NAMALWA (cell line): ENCODE measurements at places on chromosomes 5 and 9.

DNA sequence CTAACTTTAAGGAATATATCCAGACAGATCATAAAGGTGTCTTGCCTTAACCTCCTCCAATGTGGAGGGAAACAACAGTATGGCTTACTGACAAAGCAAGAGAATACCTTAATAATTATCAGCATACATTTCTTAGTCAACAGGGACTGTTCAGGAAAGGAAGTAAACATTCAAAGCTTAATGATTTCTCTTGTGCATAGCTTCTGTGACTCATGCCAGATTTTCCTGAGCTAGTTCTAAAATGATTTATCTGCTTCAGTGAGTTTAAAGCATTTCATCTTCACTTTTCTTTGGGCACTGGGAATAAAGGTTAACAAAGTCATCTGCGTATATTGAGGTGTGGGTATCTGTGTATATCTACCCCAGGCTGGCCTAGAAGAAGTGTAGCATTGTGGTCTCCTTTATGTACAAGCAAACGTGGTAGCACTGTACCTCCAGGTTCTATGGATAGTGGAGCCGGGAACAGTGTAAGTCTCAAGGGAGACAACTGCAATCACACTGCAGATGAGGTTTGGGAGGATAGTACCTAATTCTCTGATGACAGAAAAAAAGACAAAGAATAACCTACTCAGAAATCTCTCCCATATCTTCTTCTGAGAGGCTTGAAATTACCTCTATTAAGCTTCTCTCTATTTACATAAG is 284.1 kb downstream of the HCN1 start:
- DNase-seq: no peak

- no peak for DNase-seq
Observed at GRCh38 chr9:37778534-37778933, 6.3 kb downstream of the EXOSC3 start.

GRCh38 chr5:123814801-123815470 is 303.0 kb downstream of the CSNK1G3 start:
- DNase-seq: peak; percentile 9

GRCh38 chr5:3120028-3120427 is 368.6 kb upstream of the IRX2 start:
- DNase-seq: no peak

DNA sequence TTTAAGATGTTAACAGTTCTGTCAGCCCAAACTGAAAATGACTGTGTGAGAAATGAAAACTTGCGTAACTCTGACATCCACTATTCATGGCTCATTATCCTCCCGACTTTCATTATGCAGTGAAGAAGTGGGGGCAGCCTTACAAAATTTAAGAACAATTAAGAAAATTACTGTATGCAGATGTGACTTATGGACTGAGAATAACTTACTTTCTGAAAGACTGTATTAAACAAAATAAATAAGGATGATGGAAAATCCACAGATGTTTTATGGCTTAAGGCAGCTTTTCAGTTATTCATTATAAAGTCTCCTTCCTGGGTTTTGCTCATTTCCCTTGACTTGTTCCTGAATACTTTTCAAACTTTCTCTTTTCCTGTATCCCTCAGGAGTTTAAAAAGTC is 55.2 kb downstream of the GRIN3A start:
- DNase-seq: no peak

DNA sequence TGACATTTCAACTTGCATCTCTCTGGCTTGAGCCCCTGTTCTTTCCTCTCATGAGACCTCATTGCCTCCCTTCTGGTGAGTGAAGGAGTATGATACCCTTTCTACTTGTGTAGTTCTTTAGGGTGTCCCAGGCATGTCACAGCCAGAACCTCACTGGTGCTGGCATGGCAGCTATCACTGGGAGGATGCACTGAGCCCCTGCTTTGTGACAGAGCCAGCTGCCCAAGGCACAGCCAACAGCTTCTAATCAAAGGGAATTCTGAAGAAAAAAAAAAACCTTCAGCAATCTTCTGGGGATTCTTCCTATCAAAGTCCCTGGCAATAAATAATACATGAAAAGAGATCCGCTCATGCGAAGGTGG is 652.6 kb upstream of the KLF4 start:
- no peak for DNase-seq

GRCh38 chr5:150498501-150498900 is 9.4 kb upstream of the NDST1 start:
- DNase-seq: no peak

DNA sequence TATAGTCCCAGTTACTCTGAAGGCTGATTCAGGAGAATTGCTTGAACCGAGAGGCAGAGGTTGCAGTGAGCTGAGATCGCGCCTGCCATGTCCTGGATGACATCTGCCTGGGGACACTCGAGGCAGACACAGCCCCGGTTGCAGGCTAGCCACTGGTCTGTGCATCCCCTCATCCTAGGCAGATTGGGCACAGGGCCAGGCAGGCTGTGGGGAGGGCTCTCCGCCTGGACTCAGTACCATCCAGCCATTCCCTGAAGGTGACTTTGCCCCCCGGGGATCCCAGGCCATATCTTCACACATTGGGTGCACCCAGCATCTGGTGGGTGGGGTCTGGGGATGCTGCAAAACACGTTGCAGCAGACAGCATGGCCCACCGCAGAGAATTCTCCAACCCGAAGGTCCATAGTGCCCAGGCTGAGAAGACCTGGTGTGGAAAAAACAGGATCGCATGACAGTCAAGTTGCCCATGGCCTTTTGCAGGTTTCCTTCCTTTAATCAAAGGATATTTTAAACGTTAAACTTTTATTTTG is 50.9 kb upstream of the SUSD3 start:
- DNase-seq: no peak

DNA sequence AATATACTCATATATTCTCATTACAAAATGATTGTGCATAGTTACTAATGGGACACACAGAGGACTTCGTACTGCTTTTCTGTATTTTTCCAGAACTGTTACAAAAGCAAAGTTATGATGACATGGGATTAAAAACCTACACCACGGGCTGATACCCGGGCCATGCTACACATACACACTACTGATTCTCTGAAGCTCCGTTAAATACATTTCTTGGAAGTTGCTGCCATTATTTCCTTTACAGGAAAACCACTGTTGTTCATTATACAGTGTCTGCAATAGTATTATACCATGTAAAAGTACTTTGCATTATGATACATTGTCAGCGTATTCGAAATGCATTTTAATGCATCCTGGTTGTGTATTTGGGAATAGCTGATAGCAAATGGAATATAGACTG is 32.5 kb downstream of the EBF1 start:
- DNase-seq: no peak

DNA sequence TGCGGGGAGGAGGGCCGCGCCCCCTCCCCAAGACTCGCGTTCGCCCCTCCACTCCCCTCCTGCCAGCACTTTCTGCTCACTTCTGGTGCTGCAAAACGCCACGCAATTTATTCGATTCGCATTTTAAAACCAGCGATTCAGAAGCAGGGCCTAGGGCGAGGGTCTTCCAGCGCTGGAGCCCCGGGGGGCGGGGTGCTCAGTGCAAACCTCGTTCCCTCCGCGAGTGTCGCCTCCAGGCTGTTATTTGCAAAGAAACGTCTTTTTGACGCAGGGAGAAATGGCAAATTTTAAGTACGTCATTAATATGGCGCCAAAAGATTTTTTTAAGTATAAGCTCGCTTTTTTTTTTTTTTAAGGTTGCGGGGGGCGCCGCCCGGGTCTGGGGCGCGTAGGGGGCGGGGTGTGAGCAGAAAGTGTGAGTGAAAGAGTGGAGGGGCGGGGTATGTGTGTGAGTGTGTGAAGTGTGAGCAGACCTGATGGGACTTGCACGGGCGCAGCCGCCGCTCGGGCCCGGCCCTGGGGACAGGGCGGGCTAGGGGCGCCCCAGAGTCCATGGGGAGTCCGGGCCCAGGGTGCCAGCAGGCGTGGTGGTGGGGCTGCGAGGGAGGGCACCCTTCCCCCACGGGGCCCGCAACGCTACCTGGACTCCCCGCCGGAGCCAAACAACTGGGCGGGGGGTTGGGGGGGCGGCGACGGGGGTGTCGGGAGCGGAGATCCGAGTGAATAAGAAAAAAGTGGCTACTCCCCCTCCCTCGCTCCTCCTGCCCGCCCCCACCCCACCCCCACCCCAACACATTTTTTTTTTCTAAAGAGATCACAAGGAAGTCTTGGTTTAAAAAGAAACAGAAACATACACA is at the start of gene JADE2:
TSS of gene JADE2 (plus strand) at position 845 of the 857 bp plus-strand sequence. CDS start 10,188 bp downstream, outside the sequence.
- peak; percentile 93 for DNase-seq

DNA sequence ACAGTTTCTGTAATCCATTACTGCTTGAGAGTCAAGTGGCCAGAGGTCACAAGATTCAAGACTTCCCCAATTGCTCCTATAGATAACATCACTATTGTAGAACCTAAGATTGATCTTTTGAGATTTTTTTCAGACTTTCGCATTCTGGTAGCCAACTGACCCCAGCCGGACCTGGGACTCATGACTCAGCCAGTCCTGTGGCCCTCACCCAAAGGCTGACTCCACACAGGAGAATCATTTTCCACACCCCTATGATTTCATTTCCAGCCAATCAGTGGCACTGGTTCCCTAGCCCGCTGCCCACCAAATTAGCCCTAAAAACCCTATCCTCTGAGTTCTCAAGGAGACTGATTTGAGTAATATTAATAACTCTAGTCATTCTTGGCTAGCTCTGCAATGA is 36.2 kb downstream of the TARS1 start:
- DNase-seq: no peak

DNA sequence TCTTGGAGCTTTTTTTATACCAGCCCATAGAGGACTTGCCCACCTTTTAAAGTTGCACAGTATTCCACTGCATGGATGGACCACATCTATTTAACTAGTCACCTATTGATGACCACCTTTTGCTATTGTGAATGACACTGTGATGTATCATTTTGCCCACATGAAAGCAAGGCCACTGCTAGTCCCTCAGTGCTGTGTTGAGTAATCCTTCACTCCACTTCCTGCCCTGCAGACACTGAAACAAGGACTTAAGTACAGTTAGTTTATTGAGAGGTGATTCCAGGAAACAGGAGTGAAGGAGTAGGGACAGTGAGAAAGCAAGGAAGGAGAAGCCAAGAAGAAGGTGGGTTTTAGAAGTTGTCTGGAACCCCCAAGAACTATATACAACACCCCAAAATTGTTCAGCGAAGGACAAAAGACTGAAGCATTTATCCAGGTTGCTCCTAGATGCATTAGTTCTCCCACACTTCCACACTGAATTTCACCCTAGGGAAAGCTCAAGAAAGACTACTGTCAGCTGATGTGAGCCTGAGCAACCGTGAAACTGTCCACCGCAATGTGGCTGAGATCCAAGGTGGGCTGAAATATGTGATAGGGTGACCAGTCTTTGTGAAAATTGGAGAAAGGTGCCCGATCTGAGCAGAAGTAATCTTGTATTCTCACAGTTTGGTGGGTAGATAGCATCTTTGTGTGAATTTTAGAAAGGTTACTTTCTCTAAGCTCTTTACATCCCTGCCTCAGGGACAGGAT is 45.2 kb upstream of the ANKRD31 start:
- DNase-seq: no peak

GRCh38 chr9:14501366-14501765 is 187.4 kb upstream of the NFIB start:
- DNase-seq: no peak

DNA sequence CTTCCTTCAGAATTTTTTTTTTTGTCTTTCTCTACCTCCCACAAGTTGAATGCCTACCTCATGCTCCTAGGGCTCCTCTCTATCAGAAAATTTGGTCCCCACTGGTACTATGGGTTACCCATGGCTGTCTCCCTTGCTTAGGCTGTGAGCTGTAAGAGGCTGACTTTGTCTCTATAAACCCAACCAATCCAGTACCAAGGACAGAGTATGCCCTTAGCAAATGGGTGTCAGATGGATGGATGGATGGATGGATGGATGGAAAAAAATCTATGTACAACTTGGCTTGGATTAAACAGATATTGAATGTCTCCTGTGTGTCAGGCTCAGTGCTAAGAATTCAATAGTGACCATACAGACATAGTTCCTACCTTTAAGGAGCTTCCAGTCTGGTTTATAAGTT is 398.2 kb upstream of the TRPC7 start:
- no peak for DNase-seq

DNA sequence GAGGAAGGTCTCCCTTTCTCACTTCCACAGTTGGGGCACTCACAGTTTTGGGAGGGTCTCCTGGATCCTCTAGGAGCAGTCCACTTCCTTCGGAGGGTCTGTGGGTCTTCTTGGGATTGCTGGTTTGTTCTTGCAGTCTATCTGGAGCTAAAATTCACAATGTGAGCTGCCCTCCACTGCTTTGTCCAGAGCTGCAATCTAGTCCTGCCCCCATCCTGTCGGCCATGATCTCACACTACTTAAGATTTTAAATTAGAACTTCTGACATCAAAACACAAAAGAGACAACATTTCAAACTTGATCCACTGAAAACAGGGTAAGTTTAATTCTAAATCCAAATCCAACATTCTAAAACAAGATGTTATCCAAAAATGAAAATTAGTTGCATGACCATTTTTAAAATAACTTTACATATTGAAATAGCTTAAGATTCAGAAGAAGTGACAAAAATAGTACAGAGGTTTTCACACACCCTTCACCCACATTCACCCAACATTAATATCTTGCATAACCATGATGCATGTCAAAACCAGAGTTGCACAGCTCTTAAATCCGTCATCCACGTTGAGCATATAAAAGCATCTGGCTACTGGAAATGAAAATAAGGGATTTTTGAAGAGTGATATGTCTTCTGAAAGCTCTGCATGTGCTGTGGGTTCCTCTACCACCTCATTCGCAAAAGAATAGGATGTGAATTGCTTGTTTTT is 113.7 kb upstream of the EPB41L4A start:
- DNase-seq: no peak

DNA sequence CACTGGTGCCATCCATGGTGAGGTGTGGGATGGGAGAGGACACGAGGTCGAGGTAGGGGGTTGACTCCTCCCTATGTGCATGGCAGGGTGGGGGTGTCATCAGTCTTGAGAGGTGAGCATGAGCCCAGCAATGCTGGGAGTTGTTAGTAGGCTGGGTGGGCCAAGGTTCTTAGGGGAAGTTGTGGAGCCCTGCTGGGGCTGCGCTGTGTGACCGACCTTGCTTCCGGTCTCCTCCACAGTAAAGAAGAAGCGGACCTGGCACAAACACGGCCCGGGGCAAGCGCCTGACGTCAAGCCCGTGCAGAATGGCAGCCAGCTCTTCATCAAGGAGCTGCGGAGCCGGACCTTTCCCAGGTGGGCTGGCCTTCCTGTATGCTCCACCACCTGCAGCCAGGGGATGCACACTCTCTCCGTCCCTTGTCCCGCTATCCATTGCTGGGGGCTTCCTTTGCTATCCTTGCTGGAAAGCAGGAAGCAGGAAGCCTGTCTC is 59.8 kb downstream of the PHF2 start:
- DNase-seq: no peak

DNA sequence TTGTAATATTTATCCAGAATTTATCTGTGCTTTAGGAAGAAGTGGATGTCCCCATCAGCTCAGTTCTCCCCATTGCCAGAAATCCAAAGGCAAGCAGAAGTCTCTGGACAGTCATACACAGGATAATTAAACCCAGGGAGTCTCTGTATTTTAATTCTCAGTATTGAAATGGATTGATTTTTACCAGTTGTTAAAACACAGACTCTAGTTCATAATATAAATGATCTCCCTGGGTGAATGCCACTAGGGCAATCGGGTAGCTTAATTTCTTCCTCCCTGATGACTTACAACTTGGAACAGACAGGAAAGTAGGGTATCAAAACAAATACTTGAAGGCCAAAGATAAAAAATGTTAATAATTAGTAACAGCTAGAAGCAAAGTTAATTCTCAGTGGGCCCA is 66.5 kb upstream of the DAP start:
- DNase-seq: no peak
